Inflammatory macrophage treated with lipopolysaccharide for 4 hours (primary cell): ENCODE measurements at places on chromosomes 16 and 17.

DNA sequence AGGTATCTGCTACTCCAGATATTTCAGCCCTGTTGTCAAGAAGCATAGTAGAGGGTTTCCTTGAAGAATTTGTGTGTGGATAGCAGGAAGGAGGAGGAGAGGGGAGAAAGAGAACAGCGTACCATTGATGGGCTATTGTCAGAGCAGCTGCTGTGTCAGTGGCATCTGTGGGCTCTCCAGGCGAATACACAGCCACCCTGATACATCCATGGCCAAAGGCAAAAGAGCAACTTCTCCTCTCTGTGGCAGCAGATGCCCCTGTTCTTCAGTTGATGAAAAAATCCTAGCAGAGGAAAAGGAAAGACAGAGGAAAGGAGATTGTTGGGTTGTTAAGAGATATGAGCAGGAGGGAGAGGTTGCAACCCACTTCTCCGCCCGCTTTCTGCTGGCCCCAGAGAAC lies 12.2 kb upstream of the KCNJ2 start:
- no peak for DNase-seq

DNA sequence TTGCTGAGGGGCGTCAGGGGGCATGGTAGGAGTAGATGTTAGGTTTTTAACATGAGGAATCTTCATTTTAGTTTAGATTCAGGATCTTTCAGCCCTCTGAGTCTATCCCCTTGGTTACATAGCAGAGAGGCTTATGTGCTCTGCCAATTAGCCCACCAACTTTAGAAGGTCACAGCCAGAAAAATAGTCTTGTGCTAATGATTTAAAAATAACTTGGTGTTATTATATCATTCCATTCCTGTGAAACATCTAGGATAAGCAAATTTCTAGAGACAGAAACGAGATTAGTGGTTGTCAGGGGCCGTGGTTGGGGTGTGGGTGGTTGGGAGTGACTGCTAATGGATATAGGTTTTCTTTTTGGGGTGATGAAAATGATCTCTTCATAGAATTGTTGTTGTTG lies 183.7 kb downstream of the SNX29 start:
- DNase-seq = no peak

DNA sequence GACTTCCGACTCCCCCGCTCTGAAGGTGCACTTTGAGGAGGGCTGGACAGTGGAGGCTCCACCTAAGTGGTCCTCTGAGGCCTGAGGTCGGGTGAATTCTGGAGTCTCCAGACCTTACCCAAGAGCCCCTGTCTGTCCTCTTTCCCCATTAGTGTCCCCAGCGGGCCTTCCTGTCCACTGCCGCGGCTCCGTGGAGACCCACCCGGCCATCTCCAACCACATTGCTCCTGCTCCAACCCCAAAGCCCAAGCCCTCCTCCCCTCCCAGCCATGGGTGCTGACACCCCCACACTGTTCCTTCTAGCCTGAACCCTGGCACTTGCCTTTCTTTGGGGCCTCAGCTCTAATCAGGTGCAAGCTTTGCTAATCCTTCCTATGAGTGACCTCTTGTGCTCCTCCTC lies 283.1 kb upstream of the TNRC6C start:
- DNase-seq = no peak

DNA sequence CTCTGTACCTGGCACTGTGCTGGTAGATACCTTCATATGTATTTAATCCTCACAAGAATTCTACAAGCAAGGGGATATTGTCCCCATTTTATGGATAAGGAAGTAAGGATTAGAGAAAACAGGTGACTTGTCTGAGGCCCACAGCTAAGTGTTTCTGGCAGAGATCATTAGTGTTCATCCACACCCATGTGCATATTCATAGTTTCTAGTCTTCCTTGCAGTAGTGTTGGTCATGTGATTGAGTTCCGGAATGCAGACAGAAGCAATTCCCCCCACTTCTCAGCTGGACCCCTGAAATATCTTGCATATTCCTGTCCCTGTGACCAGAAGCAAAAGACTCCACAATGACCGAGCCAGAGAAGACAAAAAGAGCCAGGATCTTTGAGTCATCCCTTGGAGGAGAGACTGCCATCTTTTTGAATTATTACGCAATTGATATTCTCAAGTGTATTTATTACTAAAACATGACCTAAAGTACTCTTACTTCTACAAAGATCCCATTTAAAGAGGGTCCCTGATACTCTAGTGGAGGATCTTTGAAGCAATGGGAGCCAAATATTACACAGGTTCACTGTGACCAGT lies 43.4 kb downstream of the SOX9 start:
- DNase-seq = no peak

DNA sequence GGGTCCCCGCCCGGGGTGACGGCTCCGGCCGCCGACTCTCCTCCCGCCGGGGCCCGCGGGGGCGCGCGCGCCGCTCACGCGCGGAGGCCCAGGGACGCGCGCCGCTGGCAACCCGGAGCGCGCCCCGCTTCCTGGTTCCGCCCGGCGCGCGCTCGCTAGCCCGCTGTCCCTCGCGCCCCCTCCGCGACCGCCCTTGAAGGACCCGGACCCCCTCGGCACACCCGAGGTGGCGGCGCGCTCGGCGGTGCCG lies at the start of gene STAT5B:
Gene STAT5B (minus strand): TSS at position 33 of the 250 bp plus-strand sequence. CDS start 44,264 bp downstream, outside the sequence.
- peak; percentile 73 for DNase-seq

DNA sequence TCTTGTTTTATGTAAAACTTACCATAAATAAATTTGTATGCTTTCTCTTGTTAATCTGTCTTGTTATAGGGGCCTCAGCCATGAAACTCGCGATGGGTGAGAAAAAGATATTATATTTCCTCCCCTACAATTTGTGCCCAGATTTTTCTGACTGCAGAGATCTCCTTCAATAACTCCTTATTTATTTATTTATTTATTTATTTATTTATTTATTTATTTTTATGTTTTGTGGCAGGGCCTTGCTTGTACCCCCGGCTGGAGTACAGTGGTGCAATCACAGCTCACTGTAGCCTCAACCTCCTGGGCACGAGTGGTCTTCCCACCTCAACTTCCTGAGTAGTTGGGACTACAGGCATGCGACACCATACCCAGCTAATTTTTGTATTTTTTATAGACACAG lies 23.3 kb upstream of the CCL5 start:
- no peak for DNase-seq

- no peak for DNase-seq
Measured at GRCh38 chr17:43003542-43004172, 2.9 kb upstream of the IFI35 start.

GRCh38 chr17:12187658-12188057 lies 167.0 kb downstream of the MAP2K4 start:
- DNase-seq = no peak
